NCI-H510A treated with DMSO at 0.1 percent for 48 hours (cell line): ENCODE measurements at places on chromosomes 3 and 15.

- DNase-seq = no peak
Observed at GRCh38 chr3:16379838-16380237, 114.8 kb downstream of the OXNAD1 start.

- DNase-seq = no peak
Observed at GRCh38 chr3:48344867-48345507, 11.5 kb upstream of the SPINK8 start.

- DNase-seq = peak; percentile 33
Observed at GRCh38 chr3:150312018-150312657, 96.0 kb upstream of the TSC22D2 start.

DNA sequence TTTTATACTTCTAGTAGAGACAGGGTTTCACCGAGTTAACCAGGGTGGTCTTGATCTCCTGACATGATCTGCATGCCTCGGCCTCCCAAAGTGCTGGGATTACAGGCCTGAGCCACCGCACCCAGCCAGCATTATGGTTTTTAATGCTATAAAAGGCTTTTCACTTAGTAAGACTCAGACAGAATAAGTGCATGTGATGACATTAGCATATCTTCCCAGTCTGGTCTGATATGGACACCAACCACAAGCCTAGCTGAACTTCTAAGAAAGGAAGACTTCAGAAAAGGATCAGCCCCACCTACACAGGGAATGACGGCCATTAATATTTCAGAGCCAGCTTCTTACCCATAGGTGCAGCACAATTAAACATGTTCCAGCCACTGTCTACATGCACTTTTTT, 27.0 kb downstream of the GRK7 start:
- DNase-seq = no peak

GRCh38 chr3:55629432-55629831, 142.3 kb upstream of the WNT5A start:
- DNase-seq = peak; percentile 3

- DNase-seq = no peak
Observed at GRCh38 chr3:151305775-151306151, 10.9 kb downstream of the GPR87 start.

GRCh38 chr3:42180901-42181300, 85.1 kb downstream of the CCK start:
- DNase-seq = no peak

DNA sequence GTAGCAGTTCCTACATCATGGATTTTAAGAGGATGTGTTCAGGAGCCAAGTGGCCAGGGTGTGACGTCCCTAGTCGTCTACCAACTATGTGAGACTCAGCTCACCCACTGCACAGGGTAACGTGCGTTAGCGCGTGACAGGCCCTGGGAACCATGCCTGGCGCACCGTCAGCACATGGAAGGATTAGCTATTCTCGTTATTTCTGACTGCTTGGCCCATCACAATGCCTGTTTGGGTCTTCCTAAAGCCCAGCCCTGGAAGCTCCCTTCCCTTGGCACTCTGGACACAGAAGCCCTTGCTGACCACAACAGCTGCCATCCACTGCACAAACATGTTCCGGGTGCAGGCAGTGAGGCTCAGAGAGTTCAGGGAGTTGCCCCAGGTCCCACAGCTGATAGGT, 91.0 kb upstream of the RPL32 start:
- DNase-seq = no peak
